ENCODE measurements at places on chromosomes 16 and 17.

- DNase-seq = no peak
Observed at GRCh38 chr17:19904412-19904811, 36.7 kb upstream of the ULK2 start.

GRCh38 chr17:59074494-59074893 is 32.2 kb downstream of the TRIM37 start:
- no peak for DNase-seq

- DNase-seq = no peak
Observed at GRCh38 chr16:51034481-51035109, 116.5 kb downstream of the SALL1 start.

GRCh38 chr16:23856251-23856709 is 20.5 kb downstream of the PRKCB start:
- DNase-seq = no peak

DNA sequence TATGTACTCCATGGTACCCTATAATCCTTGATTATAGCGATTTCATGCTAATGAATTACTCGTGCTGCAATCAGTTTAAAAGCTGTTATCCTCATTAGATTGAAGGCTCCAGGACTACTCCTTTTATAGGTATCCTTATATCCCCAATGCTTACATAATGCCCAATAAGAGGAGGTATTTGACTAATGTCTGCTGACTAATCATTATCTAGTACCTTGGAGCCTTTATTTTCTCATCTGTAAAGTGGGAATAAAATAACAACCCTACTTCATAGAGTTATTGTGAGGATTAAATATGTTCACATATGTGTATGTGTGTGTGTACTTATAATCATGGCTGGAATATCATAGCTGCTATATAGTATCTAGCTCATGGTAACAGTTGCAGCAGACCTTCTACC is 1031.5 kb downstream of the CDH11 start:
- no peak for DNase-seq

GRCh38 chr16:16080465-16081065 is 131.1 kb downstream of the ABCC1 start:
- DNase-seq = no peak

DNA sequence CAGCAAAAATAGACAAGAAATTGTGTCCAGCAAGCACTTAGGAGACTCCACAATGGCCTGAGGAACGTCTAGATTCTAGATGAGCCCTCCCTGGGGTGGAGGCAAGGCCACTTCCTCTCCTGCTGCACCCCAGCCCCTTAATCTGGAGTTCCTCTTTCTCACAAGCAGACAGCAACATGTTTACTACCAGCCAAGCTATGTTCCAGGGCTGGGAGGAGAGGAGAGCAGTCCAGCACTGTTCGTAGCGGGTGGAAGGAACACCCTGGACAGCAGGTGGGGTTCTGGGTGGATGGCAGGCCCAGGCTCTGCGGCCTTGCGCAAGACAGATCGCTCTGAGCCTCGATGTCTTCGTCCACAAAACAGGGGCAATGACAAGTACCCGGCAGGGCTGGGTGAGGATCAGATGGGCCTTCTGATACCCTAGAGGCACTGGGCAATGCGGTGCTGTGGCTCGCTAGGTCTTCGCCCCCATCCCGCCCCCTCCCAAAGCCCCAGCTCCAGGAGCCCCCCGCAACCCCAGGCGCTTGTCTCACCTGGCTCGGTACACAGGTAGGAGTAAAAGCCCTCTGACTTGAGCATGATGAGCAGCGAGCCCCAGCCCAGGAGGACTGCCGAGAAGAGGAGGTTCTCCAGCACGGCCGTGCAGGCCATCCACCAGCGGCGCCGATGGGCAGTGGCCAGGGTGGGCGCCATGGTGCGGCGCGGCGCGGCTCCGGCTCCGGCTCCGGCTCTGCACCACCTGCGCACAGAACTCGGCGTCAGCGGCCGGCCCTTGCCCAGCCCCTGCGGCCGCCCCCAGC is 1.3 kb downstream of the SLC43A2 start:
- DNase-seq = peak; percentile 80

- no peak for DNase-seq
Observed at GRCh38 chr17:35374766-35375344, 1.4 kb upstream of the SLFN11 start.

DNA sequence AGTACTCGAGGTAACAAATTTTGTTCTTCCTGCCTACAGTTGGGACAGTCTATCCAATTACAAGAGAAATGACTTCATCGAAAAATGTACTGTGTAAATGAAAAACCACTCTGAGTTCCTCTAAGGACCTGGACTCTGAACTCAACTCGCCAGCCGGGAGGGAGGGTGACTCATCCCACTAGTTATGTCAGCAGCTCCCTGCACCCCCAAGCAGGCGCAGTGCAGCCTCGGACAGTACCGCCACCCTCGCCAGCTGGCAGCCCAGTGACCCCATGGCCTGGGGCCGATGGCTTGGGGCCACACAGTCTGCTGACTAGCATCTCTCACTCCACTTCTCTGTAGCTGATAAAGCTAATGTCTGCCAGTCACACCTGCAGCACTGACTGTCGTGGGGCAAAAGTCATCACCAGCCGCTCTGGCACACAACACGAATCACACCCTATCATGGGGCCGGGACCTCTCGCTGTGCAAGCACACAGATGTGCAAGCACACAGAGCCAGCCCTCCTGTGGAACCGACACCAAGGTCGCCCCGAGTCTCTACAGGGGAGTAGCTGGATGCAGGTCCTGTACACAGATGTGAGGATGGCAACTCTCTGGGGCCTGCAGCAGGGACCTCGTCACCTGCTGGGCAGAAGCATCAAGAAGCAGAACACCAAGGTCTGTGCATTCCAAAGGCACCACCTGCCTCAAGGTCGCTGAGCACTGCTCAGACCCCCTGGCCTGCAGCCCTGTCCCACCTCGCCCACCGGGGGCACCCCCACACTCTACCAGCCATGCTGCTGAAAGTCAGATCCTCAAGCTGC is 5.7 kb downstream of the CSNK1D start:
- DNase-seq = peak; percentile 80

DNA sequence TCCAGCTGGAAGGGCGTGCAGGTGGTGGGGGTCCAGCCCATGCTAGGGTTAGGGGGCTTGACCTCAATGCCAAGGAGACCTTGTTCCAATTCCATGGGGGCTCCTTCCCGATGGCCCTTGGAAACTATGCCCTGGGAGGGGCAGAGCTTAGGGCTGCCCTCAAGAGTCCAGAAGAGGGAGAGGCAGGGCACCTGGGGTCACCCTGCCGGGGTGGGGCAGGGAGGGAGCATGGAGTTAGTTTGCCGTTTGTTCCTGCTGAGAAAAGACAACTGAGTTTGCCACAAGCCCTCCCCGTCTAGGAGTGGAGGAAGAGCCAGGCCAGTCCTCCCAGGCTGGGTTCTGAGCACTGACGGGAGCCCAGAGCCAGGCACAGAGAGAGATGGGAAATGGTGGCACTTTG is 21.4 kb downstream of the MMP15 start:
- DNase-seq = no peak

DNA sequence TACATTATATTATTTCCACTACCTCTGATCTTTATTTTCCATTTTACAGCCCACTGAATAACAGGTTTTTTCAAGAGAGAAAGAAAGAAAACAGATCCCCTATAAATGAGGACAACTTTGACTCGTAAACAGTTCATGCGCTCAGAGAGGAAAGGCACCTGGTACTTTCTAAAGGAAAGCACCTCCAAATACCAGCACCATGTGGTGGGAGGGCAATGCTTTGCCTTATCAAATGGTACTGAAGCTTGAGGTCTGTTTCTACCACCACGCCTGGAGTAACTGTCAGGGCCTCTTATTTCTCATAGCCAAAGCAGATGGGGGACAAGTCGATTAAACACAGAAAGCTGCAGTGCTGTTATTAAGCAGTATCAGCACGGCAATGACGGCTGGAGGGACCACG is 510.3 kb upstream of the ZFHX3 start:
- DNase-seq = no peak

GRCh38 chr17:3678821-3679530 is 10.4 kb downstream of the EMC6 start:
- no peak for DNase-seq

GRCh38 chr17:42891539-42892152 is 9.0 kb upstream of the G6PC1 start:
- DNase-seq = no peak

DNA sequence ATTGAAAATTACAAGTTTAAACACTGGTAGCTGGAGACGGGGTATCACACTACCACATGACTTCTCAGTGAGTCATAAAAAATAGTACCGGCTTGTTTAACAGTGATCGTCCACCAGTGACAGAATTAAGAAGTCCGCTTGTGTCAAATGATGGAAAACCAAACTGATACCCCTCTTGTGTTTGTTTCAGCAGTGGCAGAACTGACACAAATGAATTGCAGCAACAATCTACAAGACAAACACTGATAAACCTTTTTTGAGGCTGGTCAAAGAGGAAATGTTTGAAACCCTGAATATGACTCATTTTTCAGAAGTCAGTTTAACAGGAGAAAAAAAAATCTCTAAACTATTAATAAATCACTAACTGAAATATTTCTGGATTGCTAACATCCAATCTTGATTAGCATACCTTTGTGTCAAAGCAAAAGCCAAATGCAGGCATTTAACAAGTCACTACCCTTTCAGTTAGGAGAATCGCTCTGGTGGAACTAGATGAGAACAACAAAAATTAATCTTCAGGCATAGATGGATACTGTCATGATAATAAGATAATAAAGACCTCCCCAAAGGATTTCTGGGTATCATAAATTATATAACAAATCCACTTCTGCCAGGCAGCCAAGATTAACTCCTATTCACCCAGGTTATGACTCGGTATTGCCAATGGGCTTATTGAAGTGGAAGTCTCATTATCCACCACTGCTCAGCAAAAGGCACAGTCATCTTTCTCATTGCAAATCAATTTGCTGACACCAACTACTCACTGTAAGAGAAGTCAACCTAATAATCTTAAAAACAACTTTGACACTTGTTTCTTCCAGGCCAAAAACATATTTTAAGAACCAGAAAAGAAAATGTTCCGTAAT is 20.8 kb downstream of the DCUN1D3 start:
- DNase-seq = no peak

GRCh38 chr16:22356930-22357634 is 17.3 kb downstream of the CDR2 start:
- no peak for DNase-seq

DNA sequence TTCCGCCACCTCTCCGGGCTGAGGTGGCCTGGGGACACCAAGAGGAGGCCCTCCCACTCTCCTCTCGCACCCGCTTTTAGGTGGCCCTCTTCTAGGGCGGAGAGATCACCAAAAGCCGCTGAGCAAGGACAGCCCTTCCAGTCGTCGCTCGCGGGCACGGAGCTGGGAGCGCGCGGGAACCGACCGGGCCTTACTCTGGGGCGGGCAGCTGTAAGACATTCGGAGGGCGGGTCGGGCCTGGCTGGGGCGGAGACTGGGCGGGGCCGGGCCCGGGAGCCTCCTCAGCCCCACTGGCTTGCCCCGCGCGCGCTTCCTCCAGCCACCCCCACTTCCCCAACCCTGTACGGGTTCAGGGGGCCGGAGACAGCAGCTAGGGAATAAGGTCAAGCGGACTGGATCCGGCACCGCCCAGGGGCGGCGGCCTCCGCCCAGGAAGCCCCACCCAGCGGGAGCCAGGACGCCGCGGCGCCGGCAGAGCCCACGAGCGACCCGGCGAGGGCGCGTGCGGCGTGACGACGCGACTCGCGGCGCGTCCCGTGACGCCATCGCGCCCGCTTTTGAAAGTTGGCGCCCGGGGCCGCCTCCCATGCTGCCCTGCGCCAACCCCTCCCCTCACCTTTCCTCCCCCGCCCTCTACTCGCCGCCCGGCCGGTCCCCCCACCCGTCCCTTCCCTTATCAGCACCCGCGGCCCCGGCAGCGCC is 351 bp upstream of the CTCF start:
- peak; percentile 93 for DNase-seq

DNA sequence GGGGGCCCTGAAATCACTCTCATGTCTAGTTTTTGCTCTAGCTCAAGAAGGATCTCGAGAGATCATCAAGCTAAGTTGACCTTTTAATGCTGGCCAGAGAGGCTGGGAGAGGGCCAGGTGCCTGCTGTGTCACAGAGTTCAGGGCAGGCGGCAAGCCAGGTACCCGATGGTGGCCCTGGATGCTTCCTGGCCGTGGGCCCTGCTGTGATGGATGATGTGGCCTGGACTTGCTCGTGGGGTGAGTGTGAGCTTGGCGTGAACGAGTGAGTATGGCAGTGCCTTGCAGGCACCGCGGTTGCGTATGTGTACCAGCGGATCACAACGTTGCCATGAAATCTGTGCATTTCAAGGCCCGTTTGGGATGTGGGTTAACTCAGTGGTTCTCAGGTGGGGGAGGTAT is 7.4 kb downstream of the IRF8 start:
- DNase-seq = peak; percentile 72

- peak; percentile 71 for DNase-seq
Observed at GRCh38 chr16:77399066-77399465, 35.8 kb downstream of the ADAMTS18 start.

- peak; percentile 99 for DNase-seq
Observed at GRCh38 chr17:45740553-45741330, 43.4 kb upstream of the CRHR1 start.

DNA sequence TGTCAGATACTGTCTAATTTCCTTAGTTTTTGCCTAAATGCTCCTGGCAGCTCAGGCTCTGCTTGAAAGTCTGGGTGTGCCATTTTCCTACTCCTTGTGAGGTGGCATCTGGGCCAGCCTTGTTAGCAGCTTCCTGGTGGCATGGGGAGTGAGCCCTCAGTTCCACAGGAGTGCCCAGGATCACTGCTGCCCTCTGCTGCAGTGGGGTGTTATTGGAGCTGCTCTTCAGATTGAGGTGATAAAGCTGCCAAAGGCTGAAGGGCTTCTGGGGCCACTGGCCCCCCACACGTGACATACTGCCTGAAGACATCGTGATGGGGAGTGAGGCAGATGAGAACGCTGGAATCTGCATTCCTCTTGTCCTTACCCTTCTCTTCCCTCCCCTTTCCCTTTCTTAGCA is 27.4 kb downstream of the CEP95 start:
- DNase-seq = no peak

DNA sequence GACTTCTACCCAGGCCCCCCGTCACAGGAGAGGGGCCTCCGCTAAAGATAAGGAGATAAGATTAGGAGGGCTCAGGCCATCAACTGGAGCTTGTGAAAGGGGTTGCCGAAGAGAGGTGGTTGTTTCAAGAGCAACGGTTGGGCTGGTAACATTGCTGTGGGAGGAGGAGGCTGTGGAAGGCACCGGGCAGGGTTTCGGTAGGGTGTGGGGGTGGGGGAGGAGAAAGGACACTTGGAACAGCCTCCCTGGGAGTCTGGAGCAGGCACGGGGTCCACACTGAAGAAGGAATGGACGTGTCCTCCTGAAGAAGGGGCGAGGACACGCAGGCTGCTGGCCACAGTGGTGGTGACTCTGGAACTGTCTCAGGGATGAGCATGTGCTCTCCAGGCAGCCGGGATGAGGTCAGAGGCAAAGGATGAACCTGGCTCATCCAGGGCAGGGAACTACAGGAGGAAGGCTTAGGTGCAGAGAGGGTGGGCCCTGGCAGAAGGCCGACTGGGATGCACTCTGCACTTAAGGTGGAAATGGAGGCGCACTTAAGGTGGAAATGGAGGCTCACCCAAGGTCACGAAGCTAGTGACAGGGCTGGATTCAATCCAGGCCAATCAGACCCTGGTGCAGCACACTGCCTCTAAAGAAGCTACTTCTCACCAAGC is 1.2 kb upstream of the EPX start:
- no peak for DNase-seq

- DNase-seq = peak; percentile 95
Observed at GRCh38 chr17:80452173-80452915, 24.1 kb downstream of the NPTX1 start.

GRCh38 chr17:48043176-48043575 is 5.0 kb upstream of the NFE2L1 start:
- DNase-seq = no peak

All from G401 (cell line).